T follicular helper cell (primary cell): ENCODE measurements at places on chromosomes 5 and 9.

DNA sequence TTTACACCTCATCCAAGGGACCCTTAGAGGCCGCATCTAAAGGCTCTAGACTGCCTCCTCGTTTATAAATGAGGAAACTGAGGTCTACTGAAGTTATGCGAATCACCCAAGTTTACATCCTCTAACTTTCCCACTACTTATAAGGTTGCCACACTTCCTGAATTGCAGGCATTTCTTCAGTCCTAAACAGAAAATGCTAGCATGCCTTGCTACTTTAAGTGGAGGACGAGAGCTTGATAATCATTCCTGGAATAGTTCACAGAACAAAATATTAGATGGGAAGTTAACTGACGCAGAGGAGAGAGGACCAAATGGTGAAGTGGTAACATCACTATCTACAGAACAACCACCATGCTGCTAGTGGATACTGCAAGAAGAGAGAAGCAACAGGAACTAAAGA is 85.8 kb downstream of the GNAQ start:
- no peak for DNase-seq

- no peak for DNase-seq
These were observed 209.7 kb upstream of the KLF4 start for GRCh38 chr9:107699231-107699630.

DNA sequence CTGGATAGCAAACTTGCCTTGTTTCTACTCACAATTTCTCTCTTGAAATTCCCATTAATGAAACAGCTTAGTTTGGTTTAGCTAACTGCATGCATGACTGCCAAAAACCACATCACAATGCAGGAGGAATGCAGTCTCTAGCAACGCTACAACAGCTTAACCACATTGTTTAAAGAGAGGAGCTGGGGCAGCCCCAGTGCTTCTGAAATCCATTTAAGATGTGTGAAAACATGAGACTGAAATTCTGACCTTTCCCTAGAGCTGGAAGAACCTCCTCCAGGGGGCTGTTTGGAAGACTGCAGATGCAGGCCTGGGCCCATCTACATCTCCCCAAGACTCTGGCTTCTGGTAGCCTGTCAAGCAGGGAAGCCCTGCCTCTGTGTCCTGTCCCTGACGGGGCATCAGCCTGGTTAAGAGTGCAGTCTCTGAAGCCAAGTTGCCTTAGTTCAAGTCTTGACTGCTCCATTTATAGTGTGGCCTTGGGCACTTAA is 157.1 kb downstream of the ZNF462 start:
- no peak for DNase-seq

- no peak for DNase-seq
These were observed 70.4 kb downstream of the GADD45G start for GRCh38 chr9:89675058-89675742.

DNA sequence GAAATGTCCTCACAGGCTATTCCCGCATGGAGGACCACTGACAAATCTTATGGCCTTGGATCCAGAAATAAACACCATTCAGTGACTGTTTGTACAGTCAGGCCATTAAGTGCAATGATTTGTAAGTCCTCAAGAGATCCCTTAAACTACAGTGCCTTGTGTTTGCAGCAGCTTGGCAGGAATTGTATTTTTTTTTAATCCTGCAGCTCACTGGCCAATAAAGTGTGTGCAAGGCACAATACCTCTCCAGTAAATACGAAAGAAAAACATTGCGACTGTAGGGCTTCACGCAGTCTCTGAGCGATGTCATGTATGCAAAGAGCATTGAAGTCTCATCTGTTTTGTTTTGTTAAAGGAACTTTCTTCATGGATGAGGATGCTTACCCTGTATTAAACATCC is 74.2 kb upstream of the TUSC1 start:
- no peak for DNase-seq

- no peak for DNase-seq
These were observed 92.5 kb upstream of the ZNF366 start for GRCh38 chr5:72599519-72600370.
